Activated T-helper 2 cell treated with anti-CD3 and anti-CD28 coated beads, Interferon-gamma antibody, Interleukin-2, Interleukin-4, amounts not matched to agents 10 μg/mL and 5 μg/mL and 100 μg/mL, durations not matched to agents 14 hours and 24 hours and 36 hours (primary cell): ENCODE measurements at places on chromosomes 16 and 17. TPM values are rescaled to one million over a fixed set of nuclear protein-coding genes. Genes with fewer than 3 reads are reported as not detected.

The CTRB2 gene
- total RNA-seq, result not detected in 2 replicates

The ZDHHC1 gene
- total RNA-seq, result 1.4 and 1.5 TPM in 2 replicates

The GNAO1 gene
- 0.57 and 0.83 TPM in 2 replicates for total RNA-seq

The FOXC2 gene
- 0.07 TPM in 1 of 2 replicates, not detected in the other for total RNA-seq

The HBQ1 gene
- total RNA-seq, result 0.39 and 0.62 TPM in 2 replicates

The GINS2 gene
- total RNA-seq, result 66.8 and 66.9 TPM in 2 replicates

The GALR2 gene
- total RNA-seq, result 10.7 and 14.5 TPM in 2 replicates

The MMP2 gene
- 0.11 and 0.34 TPM in 2 replicates for total RNA-seq

The ABCA8 gene
- total RNA-seq, result not detected in 2 replicates

The CASKIN1 gene
- 0.48 and 1.0 TPM in 2 replicates for total RNA-seq

The CHST4 gene
- total RNA-seq, result 0.09 TPM in 1 of 2 replicates, not detected in the other
